ENCODE measurements at places on chromosomes 11 and 22.
A peak's percentile ranks its signal among the peaks of the same experiment; 100 is the strongest.

DNA sequence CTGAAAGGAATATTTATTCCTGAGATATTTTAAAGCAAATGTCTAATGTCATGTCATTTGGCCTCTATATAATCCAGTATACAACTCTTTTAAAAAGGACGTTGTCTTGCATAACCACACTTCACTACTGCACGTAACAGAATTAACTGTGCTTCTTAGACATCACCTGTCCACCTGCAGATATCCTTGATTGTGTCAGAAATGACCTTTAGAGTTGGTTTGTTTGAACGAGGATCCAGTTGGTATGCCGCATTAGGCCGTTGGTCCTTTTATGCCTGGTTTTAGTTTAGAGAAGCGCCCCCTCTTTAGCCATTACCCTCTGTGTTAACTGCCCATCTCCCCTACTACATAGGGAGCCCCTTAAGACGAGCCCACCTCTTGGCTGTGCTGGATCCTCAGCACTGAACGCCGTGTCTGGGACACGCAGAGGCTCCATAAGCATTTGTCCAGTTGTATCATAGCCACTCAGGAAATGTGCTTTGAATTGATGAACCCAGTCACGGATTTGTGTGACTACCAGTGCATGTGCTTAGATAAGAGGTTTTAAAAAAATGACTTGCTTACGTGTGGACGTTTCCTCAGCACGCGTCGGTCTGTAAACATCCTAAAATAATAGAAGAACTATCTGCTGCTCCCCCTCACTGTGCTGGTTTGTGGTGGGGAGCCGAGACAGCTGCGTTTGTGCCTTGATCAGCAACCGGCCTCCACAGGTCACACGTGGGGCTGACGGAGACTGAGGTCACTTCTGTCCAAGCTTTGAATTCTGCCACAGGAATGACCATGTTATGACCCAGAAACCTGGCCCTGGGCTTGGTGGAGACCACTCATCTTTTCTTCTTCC, 4.0 kb downstream of the MICAL2 start:
- DNase-seq, result no peak

GRCh38 chr11:116162086-116162885, 610.5 kb downstream of the BUD13 start:
- DNase-seq, result no peak

GRCh38 chr11:17805873-17806272, 71.3 kb downstream of the KCNC1 start:
- no peak for DNase-seq

GRCh38 chr11:59247531-59248227, 35.0 kb upstream of the MPEG1 start:
- peak; percentile 34 for DNase-seq

DNA sequence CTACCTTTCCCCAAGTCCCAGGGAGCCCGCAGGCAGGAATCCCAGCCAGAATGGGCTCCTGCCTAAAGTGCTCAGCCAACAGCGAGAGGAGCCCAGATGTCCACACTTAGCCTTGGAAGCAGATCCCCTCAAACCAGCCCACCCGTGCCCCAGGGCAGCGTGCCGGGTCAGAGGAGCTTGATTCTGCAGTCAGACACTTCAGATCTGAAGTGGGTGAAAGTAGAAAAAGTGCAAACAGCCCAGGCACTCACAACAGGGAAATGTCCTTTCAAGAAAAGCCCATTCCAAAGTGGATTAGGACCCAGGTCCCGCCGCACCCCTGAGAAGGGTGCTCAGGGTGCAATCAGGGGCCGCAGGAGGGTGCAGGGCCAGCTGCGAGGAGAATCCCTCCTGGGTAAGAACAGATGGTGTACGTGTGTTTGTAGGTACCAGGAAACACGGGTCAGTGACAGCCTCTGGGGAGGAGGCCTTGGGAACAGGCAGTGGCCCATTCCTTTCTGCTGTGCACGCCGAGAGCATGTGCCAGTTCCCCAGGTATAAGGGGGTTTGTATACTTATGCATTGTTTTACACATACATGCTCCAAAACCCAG, 17.7 kb downstream of the ELFN2 start:
- no peak for DNase-seq

DNA sequence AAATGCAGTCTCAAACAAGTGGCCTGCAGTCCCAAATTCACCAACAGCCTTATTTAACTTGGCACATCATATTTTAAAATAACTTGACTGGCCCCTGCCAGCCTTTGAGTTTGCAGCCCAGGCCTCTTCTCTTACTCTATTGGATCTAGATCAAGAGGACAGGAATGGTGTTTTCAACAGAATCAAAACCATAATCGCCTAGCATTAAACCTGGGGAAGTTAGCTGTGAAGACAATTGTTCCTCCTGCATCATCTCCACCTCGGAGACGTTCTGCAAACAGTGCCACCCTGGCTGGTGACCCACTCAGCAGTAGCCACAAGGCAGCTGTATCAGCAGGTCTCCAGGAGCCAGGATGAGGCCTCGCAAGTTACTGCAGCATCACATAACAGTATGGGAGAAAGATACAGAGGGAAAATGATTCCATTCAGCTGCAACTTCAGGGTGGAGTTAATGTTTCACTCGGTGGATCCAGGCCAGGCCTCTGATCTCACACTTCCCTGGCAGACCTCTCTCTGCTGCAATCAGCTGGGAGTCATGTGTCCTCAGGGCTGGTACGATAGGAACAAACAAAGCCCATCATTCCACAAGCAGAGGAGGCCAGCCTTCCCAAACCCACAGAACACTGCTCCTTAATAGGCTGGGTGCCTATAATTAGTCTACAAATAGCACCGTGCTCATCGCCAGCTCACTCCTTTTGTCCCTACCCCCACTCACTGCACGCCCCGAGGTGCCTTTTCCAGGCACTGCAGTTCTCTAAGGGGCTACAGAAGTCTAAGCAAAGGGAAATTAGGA, 18.6 kb upstream of the SCN2B start:
- DNase-seq, result peak; percentile 98

GRCh38 chr11:126163779-126164178, 47.7 kb downstream of the RPUSD4 start:
- DNase-seq, result no peak

DNA sequence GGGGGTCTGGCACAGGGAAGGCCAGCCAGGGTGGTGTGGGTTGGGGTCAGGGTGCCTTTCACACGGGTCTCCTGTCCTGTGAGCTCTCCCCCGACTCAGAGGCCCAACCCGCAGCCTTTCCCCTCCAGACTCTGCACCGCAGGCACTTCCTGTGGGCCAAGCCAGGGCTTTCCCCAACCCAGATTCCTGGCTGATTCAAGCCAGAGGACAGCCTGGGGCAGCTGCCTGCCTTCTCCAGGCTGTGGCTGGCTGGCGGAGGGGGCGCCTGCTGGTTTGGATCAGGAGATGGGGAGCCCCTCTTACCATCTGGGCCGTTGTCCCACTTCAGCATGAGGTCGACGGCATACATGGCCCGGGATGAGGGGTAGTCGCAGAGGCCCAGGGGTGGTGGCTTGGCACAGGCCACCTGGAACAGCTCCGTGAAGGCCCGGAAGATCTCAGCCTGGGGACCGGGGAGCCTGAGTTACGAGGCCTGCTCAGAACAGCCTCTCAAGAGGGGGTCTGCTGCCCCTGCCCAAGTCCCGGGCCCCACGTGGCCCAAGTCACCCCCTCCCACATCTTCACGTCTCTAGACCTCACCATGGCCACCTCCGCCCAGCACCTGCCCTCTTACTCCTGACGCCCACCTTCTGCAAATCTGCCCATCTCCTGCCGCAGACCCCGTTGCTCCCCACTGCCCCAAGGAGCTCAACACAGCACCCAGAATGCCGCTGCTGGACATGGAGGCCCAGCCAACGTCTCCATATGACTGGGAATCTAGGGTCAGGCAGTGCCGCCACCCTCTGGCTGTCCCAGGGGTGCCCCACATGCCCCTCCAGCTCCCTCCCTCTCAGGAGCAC, 17.3 kb downstream of the TSPO start:
- no peak for DNase-seq

DNA sequence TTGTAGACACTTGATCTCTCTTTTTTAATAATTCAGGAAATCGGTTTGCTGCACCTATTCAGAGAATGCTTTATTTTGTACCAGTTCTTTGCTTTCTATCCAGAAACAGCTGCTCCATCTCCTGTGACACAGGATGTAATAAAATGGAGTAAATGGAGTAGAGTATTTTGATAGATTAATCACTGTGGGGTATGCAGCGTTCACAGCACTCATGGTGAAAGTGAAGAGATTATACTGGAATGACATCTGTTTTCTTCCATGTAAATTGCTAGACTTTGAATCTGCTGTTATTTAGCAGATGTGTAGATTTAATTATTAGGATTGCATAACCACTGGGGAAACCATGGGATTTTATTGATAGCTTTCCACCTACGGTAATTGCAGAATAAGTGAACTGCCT, 227.3 kb upstream of the ARHGAP42 start:
- no peak for DNase-seq

DNA sequence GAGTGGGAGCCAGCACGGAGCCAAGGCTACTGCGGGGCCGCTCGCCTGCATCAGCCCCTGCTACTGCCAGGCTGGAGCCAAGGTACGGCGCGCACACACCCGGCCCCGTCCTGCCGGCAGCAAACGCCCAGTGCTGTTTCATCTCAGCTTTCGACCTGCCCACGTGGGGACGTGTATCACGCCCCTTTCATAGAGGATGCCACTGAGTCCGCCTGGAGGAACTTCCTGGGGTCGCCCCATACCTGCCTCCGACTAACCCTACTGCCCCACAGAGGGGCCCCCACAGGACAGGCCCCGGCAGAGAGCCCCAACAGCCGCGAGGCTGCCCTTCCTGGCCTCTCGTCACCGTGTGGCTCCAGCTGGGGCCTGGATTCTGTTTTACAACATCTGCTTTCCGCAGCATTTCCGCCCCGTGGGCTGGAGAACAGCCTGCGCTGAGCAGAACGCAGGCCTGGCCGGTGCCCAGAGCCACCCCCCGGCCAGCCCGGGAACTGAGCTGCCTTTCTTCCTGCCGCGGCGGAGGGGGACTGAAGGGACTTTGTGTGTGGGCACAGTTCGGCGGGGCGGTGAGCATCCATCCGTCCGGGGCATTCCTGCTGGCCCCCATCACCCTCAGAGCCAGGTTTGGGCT, 22.9 kb upstream of the ARHGAP8 start:
- DNase-seq, result no peak

DNA sequence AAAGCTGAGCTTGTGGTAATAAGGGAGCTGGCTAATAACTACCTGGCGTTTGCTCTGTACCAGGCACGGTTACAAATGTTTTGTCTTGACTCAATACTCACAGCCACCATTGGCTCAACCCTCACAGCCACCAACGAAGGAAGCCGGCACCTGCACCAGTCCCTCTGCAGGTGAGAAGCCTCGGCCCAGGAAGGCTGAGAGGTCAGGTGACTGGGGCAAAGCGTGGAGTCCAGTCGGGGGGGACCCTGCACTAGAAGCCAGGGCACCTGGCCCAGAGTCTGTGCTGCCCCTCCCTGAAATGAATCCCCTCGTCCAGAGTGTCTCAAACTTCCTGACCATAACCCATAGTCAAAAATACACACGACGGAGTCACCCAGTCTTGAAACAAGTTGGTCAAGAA, 90.1 kb downstream of the PHF21B start:
- no peak for DNase-seq

GRCh38 chr22:41380993-41381328, 781 bp upstream of the TEF start:
- peak; percentile 61 for DNase-seq

Measured in epithelial cell of esophagus (primary cell).